ENCODE measurements at places on chromosomes 2 and 18.

- DNase-seq, result no peak
These were observed 178.6 kb upstream of the VWC2L start for GRCh38 chr2:214232271-214232670.

DNA sequence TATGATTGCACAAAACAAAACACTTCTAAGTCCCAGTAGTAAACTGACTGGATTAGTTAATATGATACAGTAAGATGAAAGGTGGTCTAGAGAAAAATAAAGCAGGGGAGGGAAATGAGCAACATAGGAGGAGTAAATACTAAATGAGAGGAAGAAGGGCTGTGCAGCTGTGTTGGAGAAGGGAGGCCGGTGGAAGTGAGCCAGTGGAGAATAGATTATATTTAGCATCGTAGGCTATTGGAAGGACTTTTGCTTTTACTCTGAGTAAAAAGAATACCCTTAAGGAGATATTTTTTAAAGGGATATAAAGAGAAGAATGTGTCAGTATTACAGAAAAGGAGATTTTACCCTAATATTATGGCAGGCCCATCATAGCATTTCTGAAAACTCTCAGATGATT lies 12.7 kb downstream of the WDR75 start:
- DNase-seq, result no peak

GRCh38 chr2:31813016-31813415 lies 197.8 kb downstream of the MEMO1 start:
- DNase-seq, result no peak

DNA sequence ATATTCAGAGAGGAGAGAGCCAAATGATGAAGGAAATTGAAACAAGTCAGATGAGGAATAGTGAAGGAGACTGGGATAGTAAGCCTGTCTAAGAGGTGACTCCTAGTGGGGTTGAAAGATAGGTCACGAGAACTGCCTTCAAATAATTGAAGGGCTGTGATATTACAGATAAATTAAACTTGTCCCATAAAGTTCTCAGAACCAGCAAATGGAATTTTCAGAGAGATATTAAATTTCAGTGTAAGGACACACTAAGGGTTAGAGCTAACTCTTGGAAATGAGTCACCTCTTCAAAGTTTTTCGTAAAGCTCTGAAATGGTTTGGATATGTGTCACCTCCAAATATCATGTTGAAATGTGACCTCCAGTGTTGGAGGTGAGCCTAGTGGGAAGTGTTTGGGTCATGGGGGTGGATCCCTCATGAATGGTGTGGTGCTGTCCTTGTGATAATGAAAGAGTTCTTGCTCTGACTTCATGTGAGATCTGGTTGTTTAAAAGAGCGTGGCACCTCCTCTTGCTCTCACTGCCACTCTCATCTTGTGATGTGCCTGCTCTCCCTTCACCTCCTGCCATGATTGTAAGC lies 87.3 kb downstream of the BABAM2 start:
- DNase-seq, result no peak

- no peak for DNase-seq
These were observed 61.3 kb downstream of the PMAIP1 start for GRCh38 chr18:59961070-59961469.

GRCh38 chr2:72933207-72933606 lies 15.9 kb downstream of the EMX1 start:
- DNase-seq, result no peak

DNA sequence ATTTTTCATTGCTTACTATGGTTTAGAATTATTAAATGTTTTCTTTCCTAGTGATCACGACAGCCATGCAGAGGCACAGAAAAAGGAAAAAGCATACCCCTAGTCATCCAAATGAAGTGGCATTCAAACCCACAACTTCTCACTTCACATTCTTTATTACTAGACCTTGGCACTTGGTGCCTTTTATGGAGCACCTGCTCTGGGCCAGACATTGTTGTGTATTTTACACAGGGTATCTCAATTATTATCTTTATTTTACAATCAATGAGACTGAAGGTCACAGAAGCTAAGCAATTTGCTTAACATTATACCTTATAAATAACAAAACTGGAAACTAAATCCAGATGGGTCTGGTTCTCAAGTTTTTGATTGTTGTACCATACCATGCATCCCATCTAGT lies 235.3 kb downstream of the LRATD1 start:
- DNase-seq, result no peak

DNA sequence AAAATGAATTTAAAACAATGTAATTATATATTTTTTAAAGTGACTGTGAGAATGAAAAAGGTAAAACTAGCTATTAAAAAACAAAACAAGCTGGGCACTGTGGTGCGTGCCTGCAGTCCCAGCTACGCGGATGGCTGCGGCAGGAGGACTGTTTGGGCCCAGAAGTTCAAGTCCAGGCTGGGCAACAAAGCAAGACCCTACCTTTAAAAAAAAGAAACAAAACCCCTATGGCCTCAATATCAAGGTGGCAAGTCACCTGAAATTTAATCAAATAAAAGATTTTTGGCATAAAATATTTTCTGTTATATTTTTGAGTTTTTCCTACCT lies 46.9 kb upstream of the STRN start:
- no peak for DNase-seq

DNA sequence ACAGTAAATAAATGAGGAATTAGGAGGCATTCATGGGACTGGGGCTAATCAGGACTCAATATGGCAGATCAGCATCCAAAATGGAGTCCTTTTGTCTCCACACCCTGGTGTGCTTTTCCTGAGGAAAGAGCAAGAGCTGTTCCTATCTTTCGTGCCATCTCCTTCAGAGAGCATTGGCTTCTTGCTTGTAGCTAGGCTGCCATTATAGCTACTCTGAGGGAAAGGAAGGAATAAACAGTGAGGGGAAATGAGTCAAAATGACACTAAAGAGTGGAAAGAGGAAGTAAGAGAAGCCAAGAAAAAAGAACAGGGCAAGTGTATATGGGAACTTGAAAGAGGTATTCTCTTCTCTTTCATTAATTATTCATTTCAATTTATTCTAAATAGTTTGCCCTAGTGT lies 8.4 kb upstream of the NMI start:
- DNase-seq, result no peak

Measured in glutamatergic neuron (in vitro differentiated cells).